ENCODE measurements at places on chromosomes 4 and X.

GRCh38 chr4:72817012-72817411 is 248.0 kb upstream of the ADAMTS3 start:
- ATAC-seq, result no peak

GRCh38 chrX:153764786-153765137 is 713 bp downstream of the PLXNB3 start:
- no peak for ATAC-seq

GRCh38 chrX:82765811-82766210 is 742.3 kb upstream of the POU3F4 start:
- no peak for ATAC-seq

- no peak for ATAC-seq
Measured at GRCh38 chr4:17877661-17878060, 66.9 kb downstream of the NCAPG start.

GRCh38 chr4:173332963-173333657 is 1.0 kb downstream of the HMGB2 start:
- ATAC-seq, result no peak

DNA sequence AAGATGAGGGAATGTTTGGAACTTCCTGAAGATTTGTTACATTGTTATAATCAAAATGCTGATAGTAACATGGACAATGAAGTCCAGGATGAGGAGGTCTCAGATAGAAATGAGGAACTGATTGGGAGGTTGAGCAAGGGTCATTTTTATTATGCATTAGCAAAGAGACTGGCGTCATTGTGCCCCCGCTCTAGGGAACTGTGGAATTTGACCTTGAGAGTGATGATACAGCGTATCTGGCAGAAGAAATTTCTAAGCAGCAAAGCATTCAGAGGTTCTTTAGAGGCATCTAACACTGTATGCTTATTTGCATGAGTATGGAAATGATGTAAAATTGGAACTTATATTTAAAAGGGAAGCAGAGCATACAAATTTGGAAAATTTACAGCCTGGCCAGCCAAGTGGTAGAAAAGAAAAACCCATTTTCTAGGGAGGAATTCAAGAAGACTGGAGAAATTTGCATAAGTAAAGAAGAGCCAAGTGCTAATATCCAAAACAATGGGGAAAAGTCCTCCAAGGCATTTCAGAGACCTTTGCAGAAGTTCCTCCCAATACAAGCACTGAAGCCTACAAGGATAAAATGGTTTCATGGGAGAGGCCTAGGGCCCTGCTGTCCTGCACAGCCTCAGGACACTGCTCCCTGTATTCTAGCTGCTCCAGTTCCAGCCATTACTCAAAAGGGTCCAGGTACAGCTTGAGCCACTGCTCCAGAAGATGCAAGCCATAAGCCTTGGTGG is 483.0 kb upstream of the NDST4 start:
- ATAC-seq, result no peak

DNA sequence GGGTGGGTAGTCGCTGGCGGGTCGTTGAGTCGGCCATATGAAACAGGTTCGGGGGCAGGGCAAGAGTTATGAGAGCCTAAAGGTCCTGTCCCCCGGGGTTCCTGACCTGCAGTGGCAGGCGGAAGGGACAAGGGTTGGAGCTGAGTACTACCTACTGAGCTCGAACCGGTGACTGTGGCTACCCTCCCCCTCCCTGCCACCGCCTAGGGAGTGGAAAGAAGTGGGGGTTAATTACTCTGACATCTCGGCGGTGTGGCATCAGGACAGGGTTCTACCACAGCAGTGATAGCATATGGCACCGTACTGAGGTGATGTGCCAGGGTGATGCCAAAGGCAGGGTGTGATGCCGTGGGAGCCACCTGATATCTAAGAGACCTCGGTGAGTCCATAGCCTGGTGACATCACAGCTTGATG is 307 bp downstream of the ATG4A start:
- peak; percentile 33 for ATAC-seq

GRCh38 chr4:55545151-55545550 is 1.6 kb downstream of the CLOCK start:
- ATAC-seq, result no peak

- no peak for ATAC-seq
Measured at GRCh38 chrX:11558972-11559371, 106.7 kb downstream of the ARHGAP6 start.

- ATAC-seq, result no peak
Measured at GRCh38 chrX:150506020-150506419, 62.4 kb upstream of the MTM1 start.

DNA sequence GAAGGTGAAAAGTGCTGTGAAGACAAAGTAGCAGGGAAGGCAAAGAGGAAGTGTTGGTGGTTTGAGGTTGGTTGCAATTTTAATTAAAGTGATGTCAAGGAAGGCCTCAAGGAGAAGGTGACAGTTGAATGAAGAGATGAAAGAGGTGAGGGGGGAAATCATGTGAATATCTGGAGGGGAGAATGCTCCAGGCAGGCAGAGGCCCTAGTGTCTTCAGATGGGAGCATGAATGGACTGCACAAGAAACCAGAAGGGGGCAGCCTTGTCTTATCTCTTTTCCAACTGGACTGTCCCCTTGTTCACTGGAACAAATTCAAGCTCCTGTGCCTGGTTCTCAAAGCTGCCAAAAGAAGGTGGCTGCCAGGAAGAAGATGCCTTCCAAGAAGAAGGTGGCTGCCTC is 68.4 kb downstream of the MAOB start:
- no peak for ATAC-seq

DNA sequence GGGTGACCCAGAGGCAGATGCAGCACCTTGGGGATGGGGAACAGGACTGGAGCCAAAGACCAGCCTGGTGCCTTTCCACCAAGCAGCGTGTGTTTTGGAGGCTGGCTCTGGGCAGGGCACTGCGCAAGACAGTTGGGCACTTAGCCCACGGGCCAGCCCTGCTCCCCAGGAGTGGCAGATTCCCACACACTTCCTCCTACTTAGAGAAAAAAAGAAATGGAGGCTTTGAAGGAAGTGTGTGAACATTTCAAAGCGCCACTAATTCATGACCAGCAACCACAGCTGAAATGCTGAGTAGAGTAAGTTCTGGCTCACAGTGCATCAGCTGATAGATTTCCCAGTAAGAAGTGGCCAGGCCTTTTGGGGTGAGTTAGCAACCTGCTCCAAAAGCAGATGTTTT is 54.9 kb upstream of the LGI2 start:
- ATAC-seq, result no peak

GRCh38 chrX:72347366-72347765 is 41.7 kb upstream of the CITED1 start:
- ATAC-seq, result no peak

DNA sequence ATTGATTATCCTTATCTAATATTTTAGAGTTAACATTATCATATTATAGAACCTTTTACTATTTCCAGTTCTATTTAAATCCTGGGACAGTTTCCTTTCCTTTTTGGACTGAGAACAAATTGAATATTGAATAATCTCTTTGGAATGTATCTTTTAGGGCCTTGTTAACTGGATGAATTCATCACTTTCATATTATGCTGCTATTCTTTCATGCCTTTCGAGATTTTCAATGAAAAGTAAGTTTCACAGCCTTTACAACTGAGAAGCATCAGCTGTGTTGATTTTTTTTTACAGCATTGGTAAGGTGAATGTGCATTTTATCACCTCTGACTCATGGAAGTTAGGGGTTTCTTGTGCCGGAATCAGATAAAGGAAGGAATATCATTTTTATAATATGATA is 39.6 kb downstream of the PDLIM5 start:
- ATAC-seq, result no peak

DNA sequence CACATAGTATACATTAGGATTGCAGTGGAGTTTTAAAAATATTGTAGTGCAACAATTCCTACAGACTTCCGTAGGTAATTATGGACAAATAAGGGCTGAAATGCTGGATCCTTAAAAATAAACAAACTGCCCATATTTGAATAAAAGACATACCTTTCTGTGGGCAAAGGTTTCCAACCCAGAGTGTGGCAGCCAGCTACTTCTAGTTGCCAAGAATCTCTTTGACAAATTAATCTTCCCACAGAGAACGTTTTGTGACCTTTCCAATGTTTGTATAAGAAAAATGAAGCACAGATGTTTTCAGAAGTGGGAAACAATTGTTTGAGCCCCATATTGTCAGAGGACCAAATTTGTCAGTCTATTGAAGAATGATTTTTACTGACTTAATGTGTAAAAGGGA is 21.1 kb downstream of the GRPR start:
- no peak for ATAC-seq

DNA sequence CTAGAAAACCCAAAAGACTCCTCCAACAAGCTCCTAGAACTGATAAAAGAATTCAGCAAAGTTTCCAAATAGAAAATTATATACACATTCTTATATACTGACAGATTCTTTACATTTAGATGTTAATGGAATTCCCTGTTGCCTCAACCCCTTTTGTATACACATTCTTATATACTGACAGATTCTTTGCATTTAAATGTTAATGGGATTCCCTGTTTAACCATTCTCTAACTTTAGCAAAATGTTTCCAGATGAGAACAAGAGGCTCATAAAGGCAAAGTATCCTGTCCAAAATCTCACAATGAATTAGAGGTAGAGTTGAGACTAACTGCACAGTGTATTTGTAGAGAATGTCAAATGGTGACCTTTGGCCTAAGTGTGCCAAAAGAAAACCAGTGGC is 23.1 kb upstream of the AR start:
- no peak for ATAC-seq

- no peak for ATAC-seq
Measured at GRCh38 chrX:9582956-9583355, 118.1 kb downstream of the TBL1X start.

DNA sequence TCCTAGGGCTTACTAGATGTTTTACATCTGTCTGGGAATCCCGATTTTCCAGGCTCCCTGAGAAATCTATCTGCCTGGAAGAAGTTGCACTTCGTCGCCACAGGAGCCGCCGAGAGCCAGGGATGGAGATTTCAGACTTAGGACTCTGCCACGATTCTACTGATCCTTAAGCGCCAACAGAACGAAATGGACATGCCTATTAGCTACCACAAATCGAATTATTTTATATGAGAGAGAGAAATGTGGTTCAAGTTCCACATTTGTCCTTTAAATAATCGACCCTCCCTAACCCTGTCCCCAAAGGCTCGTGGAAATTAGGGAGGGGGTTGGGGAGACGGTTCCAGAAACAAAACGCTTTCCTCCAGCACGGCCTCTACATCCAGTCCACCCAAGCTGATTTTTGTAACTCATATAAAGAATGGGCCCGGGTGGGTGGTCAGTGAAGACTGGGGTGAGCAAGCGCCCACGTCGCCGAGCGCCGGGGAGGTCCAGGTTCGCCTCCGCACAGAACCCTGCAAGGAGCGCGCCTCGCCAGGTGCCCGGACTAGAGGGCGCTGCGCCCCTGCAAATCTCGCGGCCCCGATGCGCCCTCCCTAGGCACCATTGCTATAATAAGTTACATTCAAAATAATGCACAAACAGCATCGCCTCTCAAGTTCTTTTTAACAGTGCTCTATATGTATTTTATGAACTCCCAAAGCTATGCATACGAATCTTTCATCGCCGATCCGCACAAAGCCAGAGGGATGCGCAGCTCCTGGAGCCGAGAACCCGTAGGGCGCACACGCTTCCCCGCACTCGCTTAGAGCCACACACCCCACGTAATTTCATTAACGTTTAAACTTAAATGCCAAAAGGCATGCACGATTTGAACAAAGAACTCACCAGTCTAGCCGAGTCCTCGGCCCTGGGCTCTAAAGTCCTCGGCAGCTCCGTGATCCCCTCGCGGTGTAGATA is 2.1 kb upstream of the FAT1 start:
- no peak for ATAC-seq

DNA sequence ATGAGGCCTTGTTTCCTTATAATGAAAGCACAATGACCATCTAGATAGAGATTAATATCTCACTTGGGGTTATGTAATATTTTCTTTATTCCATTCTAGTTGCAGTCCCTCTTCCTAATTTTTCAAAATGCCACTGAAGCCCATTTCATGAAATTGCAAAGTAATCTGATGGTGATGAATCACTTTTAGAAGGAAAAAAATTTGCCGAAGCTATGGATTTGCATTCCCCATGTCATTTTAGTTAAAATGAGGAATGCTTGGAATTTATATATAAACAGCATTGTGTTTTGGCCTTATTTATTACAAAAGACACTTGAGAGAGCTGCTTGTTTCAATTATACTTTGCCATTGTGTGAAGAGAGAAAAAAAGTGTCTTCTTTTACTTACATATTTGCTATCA is 241.7 kb upstream of the TEX13A start:
- no peak for ATAC-seq

GRCh38 chr4:7593646-7594412 is 159.1 kb upstream of the PSAPL1 start:
- no peak for ATAC-seq

- ATAC-seq, result no peak
Measured at GRCh38 chr4:47406408-47406807, 57.1 kb downstream of the COMMD8 start.

GRCh38 chrX:87475793-87476192 is 41.8 kb upstream of the KLHL4 start:
- no peak for ATAC-seq

- no peak for ATAC-seq
Measured at GRCh38 chrX:9912351-9913145, 54.6 kb upstream of the CLDN34 start.

- no peak for ATAC-seq
Measured at GRCh38 chrX:49237060-49237459, 1.8 kb downstream of the CCDC22 start.

- peak; percentile 60 for ATAC-seq
Measured at GRCh38 chrX:136162827-136163570, 15.7 kb downstream of the FHL1 start.

DNA sequence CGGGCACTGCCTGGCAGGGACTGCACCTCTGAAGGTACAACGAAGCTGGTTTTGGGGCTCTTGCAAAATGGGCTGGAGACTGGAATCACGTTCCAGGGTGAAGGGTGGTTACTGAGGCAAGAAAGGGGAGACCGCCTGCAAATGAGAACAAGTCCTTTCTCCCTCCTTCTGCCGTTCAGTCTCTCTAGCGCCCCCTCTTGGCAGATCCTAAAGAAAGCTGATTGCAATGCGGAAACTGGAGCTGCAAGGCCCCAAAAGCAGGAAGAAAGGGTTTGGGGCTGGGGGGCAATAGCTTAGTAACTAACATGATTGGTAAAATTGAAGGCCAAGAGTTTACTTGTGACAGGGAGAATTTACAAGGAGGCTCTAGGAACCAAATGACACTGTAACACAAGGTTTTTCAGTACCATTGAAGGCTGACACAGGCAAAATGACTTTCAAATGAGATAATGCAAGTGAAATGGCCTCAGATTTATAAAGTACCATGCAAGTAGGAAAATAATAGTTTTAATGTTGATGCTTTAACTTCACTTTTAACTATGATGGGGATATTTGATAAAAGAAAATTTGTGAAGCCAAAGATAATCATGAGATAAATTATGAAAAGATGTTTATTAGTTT is 222.7 kb upstream of the HAND2 start:
- no peak for ATAC-seq

DNA sequence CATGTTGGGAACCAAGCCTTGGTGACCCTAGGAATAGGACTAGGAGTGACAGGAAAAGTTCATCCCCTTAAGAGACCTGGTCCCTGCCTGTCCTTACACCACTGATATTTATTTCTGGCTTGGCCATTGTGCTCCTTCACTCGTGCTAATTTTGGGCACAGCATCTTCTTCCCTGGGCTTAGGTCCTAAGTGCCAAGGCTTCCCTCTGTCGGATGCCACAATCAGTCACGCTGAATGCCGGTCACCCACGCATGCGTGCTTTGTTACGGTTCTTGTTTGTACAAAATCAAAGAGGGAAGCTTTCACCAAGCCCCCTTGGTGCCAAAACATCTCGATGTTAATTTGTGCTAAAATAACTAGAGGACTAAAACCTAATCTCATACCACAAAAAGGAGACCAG is 17.4 kb upstream of the MAP3K15 start:
- no peak for ATAC-seq

All from activated T-helper 17 cell treated with anti-CD3 and anti-CD28 coated beads, Interleukin-2, amount 50 U/mL, for 72 hours (primary cell).